Activated CD4-positive, alpha-beta T cell treated with anti-CD3 and anti-CD28 coated beads, Interleukin-2, amount 10 ng/mL, durations not matched to agents 7 days and 5 days (primary cell): ENCODE measurements at places on chromosomes 2 and 18. TPM values are rescaled to one million over a fixed set of nuclear protein-coding genes. Genes with fewer than 3 reads are reported as not detected.

- DNase-seq = no peak
These were observed 64.5 kb downstream of the BAZ2B start for GRCh38 chr2:159551806-159552205.

DNA sequence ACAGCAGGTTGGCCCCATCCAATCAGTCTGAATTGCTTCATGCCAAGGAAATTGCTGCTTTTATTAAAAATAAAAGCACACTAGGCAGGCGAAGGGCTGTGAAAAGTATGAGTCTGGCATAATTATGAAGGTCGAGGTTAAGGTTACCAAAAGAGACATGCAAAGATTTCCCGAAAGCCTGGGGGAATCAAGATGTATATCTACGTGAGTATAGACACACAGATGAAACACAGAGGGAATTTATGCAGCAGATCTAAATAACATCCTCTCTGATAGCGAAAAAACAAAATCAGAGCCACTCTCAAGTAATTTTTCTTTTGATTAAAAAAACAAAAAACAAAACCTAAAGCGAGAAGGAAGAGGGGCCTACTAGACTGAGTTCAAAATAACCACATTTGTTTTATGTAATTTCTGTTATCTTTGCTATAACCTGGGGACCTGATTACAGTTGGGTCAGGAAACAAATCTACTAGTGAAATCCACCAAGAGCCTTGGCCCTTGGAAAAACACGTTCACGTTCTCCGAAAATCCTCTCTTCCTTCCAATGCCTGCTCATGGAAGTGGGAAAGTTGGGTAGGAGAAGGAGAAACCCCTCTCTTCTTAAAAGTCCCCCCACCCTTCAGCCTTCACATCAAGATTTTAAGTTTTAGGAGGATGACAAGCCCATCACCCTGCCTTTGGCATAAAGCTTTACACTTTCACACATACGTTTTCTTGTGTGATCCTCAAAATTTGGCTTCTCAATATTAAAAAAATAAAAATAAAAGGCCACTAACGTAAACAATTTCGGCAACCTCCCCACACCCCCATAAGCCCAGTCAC lies 1.4 kb downstream of the AAK1 start:
- no peak for DNase-seq

DNA sequence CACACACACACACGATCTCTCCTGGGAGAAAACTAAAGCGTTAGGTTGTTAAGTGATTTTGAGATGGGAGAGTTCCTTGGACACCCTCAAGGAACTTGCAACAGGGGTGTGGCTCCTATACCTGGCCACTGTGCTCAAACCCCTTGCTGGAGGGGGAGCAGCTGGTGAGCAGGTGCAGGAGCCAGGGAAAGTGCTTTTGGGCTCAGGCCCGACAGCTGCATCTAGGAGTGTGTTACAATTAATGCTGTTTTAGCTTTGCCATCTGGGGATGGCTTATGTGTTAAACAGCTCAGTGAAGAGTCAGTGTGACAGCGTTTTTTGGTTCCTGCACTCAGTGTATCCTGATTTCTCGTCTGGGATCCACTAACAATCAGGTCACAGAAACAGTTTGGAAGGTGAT lies 510.8 kb downstream of the TRIB2 start:
- no peak for DNase-seq

CXCR2 gene
- total RNA-seq = 0.37 TPM

DNA sequence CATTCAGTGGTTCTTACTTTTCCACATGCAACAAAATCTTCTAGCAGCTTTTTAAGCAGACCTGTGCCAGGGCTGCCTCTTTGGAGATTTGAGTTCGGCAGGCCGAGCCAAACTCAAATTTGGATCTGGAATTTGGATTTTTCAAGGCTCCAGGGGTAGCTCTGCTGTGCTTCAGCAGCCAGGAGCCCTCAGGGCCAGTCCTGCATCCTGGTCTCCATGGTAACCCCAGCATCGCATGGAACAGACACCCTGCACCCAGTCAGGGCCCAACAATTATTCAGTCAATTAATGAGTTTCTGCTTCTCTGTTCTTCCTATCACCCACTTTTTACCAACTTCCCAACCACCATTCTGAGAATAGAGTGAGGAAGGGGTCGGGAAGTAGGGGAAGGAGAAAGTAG lies 30.0 kb downstream of the EN1 start:
- DNase-seq = no peak

- no peak for DNase-seq
These were observed 270.5 kb downstream of the ACTR3 start for GRCh38 chr2:114160263-114160981.

DYNC2LI1 gene
- 5.1 TPM for total RNA-seq

DNA sequence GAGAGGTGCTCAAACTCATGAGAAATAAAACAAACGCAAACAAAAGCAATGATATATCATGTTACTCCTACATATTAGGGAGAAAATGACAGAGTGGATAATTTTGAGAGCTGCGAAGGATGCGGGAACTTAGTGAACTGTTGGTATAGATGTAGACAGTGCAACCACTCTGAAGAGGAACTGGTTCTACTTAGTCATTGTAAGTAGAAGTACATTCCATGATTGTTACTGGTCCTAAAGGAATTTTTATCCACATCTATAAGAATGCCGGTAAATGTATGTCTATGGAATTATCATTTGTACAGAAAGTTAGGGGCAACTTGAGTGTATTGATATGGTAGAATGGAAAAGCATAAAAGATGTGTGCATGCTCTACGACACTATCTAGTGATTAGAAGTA lies 1238.4 kb downstream of the LRP1B start:
- no peak for DNase-seq

LINC00305 gene
- total RNA-seq = not detected

DNA sequence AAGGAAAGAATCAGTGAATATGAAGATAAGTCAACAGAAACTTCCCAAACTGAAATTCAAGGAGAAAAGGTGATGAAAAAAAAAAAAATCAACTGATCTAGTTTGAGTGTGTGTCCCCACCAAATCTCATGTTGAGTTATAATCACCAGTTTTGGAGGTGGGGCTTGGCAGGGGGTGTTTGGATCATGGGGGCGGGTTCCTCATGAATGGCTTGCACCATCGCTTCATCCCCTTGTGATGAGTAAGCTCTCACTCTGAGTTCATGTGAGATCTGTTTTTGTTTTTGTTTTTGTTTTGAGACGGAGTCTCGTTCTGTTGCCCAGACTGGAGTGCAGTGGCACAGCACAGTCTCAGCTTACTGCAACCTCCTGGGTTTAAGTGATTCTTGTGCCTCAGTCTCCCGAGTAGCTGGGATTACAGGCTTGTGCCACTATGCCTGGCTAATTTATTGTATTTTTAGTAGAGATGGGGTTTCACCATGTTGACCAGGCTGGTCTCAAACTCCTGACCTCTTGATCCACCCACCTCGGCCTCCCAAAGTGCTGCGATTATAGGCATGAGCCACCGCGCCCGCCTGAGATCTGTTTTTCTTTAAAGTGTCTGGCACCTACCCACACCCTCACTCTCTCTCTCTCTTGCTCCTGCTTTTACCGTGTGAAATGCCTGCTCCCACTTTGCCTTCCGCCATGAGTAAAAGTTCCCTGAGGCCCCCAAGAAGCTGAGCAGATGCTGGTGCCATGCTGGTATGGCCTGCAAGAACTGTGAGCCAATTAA lies 4.0 kb upstream of the SLC66A2 start:
- DNase-seq = no peak

DNA sequence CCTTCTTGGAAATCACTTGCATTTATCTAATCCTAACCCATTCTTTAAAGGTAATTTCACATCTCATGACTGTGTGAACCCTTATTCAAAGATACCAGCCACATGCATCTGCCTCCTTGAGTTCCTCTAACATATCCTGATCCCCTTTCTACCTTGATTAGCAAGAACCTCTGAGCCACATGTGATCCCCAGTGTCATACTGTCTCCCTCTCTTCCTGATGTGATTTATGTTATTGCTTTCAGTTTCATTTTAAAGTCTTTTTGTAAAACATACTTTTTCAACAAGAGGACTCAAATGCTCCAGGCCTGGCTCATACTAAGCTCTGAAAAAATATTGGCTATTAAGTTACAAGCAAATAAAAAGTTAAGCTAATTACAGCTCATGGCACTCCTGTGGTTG lies 470.1 kb downstream of the DLGAP1 start:
- peak; percentile 10 for DNase-seq

RIT2 gene
- total RNA-seq = not detected

DNA sequence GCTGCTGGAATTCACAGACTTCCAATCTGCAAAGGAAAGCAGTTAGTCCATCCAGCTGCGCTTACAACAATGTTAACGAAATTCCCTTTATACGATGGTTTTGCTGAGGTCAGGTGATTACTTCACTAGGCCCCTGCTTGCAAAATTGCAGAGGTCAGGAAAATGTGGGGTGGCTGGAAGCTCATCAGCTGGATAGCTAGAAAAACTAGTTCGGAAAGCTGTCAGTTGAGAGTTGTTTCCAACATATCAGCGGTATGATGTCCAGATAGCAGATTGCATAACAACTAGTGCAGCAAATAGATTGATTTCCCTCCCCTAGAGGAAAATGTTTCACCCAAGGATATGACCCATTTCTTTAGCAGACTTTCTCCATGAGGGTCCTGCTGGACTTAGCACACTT lies 2021.1 kb upstream of the CELF4 start:
- DNase-seq = no peak

DNA sequence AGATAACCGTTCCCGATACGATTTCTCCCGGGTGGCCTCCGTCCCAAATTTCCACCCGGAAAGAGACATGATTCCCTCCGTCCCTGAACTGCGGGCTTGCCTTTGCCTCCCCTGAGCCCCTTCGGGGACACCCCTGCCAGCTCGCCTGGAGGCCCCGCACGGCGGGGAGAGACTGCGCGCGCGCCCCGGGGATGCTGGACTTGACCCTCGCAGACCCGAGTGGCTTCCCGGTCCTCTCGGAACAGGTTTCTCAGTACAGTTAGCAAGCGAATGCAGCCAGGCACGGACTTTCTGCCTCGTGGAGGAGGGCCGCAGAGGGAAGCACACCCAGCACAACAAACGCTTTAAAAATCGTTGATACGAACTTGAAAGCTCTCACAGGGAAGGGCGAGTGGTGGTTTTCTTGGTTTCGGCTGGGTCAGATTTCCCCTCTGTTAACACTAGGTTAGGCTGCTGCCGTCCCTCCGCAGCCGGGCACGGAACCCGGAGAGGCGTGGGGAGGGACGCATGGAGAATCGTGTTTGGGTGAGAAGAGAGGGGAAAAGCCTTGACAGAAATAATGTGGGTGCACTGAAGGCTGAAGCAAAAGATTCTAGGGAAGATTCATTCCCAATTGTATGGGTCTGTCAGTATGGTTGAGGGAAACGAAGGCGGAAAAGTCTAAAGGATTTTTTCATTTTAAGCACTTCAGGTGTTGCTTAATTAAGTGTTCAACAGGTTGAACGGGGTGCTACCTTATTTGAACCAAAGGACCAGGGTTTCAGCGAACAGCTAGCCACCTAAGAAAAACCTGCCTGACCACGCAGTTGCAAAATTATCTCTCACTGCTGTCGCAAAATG lies 916 bp downstream of the TNFRSF11A start:
- peak; percentile 27 for DNase-seq

CD226 gene
- 113 TPM for total RNA-seq

DNA sequence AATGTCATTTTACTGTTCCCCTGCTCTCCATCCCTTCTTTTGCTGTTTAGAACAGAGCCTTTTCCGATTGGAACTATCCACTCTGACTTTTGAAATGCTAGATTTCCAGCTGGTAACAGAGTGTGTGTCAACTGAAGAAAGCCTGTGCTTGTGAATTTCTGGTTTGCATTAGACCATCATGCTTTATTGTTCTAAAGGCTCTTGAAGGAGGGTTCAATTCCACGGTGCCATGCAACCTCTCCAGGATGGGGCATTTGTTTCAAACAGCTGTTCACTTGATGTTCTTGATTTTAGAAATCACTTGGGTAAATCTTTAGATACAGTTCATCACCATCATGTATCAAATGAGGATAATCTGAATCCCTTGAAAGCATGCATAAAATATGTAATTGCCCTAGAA lies 156.7 kb downstream of the QPCT start:
- DNase-seq = no peak

RPRM gene
- total RNA-seq = not detected

DNA sequence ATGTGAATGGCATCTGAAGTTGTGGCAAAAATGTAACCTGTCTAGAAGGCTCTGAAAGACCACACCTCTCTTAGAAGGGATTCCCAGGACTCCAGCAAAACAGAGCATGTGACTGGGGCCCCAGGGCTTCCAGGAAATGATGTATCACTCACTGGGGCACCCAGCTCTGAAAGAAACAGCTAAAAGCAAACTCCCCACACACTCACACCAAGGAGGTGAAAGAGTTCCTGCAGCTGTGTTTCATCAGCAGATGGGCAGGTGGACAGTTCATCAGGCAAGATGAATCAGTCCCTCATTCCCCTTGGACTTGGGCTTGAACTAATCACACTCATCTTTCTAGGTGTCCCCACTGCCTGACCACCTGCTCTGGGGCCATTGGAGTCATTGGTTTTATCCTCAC lies 76.2 kb downstream of the CCBE1 start:
- DNase-seq = no peak

DNA sequence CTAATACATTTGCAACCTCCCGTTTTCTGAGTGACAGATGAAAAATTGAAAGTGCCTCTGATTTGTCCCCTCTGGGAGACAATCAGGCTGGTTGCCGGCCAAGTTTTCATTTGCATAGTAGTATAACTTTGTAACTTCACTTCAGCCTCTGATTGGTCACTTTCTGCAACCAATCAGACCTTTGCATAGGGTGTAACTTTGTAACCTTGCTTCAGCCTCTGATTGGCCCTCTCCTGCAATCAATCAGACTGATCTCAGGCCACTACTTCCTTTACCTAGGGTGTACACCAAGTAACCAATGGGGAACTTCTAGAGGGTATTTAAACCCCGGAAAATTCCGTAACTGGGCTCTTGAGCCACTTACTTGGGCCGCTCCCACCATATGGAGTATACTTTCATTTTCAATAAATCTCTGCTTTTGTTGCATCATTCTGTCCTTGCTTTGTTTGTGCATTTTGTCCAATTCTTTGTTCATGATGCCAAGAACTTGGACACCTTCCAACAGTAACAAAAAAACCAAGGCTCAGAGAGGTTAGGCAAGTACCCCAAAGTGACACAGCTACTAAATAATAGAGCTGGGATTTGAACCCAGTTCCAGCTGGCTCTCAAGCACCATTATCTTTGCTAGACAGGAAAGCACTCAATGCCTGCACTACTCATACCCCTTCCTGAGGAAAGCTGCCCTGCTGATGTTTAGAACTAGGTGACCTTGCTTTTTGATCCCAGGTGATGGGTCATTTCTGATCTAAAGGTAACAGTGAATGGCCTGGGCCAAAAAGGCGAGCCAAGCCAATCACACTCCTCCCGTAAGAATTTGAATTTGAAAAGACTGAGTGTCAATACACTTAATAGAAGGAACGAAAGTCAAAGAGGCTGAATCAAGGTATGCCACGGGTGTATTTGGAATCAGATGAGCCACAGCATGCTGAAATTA lies 10.9 kb upstream of the MYOM1 start:
- no peak for DNase-seq

DNA sequence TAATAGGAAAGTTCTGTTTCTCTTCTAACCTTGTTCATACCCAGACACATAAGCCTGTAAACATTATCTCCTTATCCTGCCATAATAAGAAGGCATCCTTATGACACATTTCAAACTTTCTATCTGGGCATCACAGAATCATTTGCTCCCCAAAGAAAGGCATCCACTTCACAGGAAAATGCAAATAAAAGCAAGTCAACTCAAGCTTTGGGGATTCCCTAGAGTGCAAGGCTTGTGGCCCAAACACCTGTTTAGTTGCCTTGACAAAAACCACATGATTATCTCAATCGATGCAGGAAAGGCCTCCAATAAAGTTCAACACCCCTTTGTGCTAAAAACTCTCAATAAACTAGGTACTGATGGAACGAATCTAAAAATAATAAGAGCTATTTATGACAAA lies 195.7 kb upstream of the GALNT5 start:
- no peak for DNase-seq
